ENCODE measurements at places on chromosomes 4 and X.

DNA sequence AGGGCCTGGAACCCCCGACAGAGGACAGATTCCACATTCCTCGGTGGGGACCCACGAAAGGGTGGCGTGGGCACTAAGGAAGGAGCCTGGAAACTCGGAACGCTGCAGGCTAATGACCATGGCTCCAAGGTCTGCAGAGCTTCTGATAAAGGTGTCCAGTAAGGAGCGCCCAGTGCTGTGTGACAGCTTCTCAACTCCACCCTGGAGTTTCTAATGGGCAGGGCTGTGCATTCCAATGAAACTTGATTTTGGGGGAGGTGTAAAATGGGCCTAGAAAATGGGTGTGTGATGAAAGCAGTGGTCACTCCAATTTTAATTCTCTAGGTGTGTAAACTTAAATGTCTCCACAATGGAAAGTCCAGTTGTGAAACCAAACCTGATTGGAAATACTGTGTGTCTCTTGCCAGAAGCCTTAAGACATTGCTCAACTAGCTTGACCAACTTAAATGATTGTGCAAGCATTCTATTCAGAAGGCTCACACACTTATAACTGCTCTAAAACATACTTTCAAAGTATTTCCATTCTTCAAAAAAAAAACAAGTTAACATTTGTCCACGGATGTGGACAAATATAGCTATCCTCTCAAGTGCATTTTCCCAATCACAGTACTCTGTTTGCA, 52.1 kb downstream of the XAGE2 start:
- DNase-seq, result no peak

GRCh38 chr4:10577018-10577417, 107.5 kb downstream of the CLNK start:
- no peak for DNase-seq

- no peak for DNase-seq
These were observed 101.3 kb downstream of the LARP1B start for GRCh38 chr4:128162434-128162833.

- DNase-seq, result no peak
These were observed 2.1 kb upstream of the NSG1 start for GRCh38 chr4:4384837-4385236.

GRCh38 chr4:154485127-154485773, 6.3 kb downstream of the DCHS2 start:
- DNase-seq, result no peak

DNA sequence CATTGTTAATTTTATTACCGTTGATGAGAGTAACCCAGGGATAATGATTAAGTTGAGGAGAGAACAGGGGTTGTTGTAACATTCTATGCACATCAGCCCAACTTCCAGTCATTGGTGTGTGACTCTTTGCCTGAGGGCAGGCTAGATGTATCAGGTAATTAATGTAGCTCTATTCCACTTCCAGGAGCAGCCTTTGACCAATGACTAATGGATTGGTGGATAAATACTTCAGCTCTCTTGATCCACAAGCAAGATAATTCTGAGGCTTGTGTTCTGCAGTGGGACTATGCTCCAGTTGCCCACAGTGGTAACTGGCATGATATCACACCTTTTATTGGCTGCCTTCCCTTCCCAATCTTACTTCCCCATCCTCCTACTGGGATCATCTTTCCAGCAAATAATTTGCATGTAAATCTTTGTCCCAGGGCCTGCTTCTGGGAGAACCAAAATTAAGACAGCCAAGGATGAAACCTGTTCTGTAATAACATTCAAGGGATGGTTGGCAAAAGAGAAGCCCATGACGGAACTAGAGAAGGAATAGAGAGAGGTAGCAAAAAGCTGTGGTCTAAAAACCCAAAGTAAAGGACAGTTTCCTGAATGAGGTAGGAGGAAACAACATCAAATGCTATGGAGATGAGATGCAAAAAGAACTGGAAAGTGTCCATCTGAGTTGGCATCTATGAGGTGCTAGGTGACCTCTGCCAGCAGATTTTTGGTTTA, 241.4 kb upstream of the RPS6KA3 start:
- DNase-seq, result no peak

DNA sequence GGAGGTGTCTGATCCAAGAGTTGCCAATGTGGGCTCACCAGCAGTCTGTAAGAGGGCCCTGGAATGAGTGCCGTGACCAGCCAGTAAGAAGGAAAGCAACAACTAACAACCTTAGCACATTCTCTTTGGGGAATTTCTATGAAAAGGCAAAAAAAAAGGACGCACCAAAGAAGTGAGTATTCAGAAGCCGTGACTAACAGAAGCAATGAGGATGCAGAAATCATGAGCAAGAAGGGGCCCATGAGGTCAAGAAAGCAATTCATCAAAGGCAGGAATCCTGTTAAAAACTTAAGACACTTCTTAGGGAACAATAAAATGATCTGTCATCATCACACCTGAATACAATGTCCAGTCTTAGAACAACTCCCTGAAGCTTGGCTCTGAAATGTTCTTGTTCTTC, 260.5 kb downstream of the RAPGEF2 start:
- no peak for DNase-seq

GRCh38 chr4:72701987-72702819, 133.2 kb upstream of the ADAMTS3 start:
- DNase-seq, result no peak

Data from thoracic aorta (tissue), 2 donors.